ENCODE measurements at places on chromosomes 3 and 15.

GRCh38 chr3:59127071-59127470, 77.2 kb upstream of the CFAP20DC start:
- DNase-seq: no peak

DNA sequence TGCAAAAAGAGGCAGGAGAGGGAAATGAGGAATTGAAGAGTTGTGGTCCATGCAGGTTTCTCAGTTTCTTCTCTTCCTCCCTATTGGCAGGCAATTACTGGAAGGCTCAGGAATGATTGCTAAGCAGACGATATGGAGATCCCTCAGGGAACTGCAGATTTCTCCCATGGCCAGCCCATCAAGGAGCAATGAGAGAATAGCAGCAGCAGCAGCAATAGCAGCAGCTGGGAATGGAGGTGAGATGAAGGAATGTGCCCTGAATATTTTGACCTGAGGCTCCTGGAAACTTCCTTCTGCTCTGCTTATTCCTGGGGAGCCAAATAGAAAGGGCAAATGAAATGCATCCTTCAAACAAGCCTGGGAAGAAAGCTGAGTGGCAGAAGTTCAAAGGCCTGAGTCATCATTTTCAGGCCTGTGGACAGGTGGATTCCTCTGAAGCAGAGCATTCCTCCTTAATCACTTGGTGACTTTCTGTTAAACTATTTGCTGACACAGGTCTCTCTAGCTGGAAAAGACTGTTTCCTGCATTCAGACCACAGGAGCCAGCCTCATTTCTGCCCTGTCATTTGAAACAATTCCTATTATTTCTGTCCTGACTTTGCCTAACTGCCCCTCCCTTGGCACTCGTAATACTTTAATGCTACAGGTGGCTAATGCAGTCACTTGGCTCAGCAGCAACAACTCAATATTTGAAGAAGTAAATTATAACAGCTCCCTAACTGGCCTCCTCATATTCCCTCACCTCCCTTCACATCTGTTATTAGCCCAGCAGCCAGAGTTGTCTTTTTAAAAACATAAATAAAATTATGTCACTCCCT, 146.9 kb upstream of the GADL1 start:
- DNase-seq: no peak

- DNase-seq: no peak
Observed at GRCh38 chr3:119211803-119212202, 28.9 kb downstream of the B4GALT4 start.

DNA sequence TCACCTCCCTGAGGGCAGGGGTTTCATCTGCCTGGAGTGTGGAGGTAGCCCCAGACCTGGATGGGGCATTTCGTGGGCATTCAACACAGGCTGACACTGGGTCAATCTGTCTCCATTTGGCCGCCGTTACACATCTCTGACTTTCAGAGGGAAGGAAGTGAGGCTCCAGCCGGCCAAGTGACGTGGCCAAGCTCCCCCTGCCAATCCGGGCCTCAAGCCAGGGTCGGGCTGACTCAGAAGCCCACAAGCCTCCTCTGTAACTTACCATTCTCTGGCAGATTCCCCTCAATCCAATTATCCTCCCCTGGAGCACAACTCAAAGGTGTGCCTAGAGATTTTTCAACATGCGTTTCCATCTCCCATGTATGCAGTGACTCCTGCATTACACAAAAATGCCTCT, 227.6 kb downstream of the KLF13 start:
- DNase-seq: no peak

GRCh38 chr15:70060214-70060992, 37.3 kb downstream of the TLE3 start:
- DNase-seq: no peak

GRCh38 chr3:50296721-50297383, 2.4 kb downstream of the HYAL3 start:
- no peak for DNase-seq

- no peak for DNase-seq
Observed at GRCh38 chr15:96500508-96500907, 170.0 kb downstream of the NR2F2 start.

GRCh38 chr15:81783586-81783985, 262.2 kb downstream of the MEX3B start:
- DNase-seq: no peak

- DNase-seq: no peak
Observed at GRCh38 chr3:126340596-126340942, 16.6 kb downstream of the KLF15 start.

DNA sequence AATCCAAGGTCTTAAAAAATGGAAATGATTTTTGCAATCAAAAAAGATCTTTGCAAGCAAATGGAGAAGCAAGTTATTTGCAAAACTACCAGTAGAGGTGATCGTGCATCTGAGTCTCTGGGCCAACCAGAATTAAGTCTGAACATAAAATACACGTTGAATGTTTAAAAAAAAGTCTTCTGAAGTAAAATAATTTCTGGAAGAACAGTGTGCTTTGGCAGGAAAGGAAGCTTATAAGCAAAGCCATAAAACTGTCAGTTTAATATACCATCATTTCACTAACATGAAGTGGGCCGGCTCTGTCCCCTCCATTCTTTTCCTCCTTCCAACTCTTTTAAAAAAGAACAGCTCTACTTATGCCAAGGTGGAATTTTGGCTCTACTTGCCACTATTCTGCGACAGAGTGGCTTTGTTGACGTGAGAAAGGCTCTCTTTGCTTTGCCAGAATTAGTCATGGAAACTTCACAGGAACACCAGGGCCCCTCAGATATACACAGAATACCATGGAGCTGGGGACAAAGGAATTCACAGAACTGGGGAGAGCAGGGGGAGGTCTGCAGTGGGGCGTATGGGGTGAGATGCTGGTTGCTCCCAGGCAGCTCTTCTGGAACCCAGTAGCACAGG, 29.8 kb downstream of the FSTL1 start:
- no peak for DNase-seq

GRCh38 chr3:170358042-170359010, 811 bp downstream of the SKIL start:
- DNase-seq: peak; percentile 20

GRCh38 chr3:45730409-45731154, 41.4 kb downstream of the SACM1L start:
- DNase-seq: no peak

GRCh38 chr3:146574173-146574572, 29.8 kb upstream of the PLSCR1 start:
- no peak for DNase-seq

GRCh38 chr3:37988931-37989525, 1.6 kb upstream of the VILL start:
- no peak for DNase-seq

DNA sequence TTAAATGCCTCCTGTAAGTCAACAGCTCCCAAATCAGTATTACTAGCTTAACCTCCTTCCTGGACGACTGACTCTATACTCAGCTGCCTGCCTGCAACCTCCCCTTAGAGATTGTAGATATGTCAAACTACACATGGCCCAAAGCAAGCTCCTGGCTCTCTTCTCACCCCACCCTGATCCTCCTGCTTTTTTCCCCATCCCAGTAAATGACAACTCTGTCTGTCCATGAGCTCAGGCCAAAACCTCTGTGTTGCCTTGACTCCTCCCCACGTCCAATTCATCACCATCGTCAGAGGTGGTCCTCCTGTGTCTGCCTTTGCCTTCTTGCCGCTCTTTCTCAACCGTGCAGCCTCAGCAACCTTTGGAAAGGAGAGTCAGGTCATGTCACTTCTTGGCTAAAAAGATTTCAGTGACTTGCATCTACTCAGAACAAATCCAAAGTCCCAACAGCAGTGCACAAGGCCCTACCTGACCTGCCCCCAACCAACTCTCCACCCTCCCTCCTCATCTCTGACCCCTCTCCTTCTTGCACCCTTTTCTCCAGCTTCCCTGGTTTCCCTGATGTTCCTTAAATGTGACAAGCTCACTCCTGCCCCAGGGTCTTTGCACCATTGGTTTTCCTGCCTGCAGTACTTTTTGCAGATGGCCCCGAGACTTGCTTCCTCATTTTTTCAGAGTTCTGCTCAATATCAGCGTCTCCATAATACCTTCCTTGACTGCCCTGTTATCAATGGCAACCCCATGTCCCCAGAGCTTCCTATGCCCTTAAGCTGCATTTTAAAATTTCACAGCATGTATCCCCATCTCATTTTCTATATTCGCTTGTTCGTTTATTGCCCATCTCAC, 52.8 kb downstream of the LSM3 start:
- DNase-seq: no peak

DNA sequence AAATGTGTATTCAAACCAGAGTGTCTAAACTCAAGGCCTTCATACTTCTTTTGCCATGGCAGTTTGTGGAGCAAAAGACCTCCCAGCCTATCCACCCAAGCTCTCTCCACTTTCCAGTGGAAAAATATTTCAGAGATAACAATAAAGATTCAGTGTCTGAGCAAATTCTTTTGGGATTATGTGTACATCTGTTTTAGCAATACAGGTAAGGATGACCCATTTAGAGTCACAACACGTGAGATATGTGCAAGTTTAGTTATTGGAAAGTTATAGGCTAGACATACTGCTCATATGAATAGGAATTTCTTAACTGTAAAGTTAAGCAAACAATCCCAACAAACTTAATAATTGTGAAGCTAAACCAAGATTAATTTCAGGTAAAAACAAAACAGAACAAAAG, 174.5 kb upstream of the LRIG1 start:
- DNase-seq: no peak

GRCh38 chr3:158710601-158711000, 21.7 kb downstream of the RARRES1 start:
- DNase-seq: no peak

DNA sequence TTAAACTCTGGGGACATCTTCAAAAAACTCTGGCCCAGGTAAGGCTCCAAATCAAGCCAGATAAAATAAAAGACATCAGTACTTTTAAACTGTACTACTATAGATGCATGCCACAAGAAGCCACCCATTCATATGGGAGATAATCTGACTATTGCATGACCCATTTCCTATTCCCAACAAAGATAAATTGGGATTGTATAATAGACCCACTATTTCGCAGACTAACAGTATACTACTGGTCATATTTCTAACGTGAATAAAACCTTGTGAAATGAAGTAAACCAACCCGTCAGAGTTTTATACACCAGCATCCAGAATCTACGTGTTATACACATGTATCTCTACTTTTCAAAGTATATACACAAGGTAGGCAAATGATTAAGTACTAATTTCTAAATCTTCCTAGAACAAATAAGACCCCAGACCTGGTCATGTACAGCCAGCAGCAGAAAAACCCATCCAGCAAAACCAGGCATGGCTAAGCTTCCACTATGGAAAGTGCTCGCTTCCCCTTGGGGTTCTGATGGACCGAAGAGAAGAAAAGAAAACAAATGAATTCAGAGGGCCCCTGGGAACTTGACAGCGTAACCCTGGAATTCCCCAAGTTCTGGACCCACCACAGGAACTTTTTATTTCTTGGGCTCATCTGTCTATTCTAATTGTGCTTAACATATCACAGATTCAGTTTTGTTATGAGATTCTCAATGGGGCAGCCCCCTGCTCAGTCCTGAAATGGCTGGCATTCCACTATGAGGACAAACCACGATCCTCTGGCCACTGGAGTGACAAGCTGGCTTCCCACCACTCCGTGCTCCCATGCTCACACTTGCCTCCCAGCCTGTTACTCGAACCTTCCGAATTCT, 69.1 kb downstream of the MB21D2 start:
- no peak for DNase-seq

- DNase-seq: no peak
Observed at GRCh38 chr3:8491271-8492144, 10.1 kb upstream of the LMCD1 start.

DNA sequence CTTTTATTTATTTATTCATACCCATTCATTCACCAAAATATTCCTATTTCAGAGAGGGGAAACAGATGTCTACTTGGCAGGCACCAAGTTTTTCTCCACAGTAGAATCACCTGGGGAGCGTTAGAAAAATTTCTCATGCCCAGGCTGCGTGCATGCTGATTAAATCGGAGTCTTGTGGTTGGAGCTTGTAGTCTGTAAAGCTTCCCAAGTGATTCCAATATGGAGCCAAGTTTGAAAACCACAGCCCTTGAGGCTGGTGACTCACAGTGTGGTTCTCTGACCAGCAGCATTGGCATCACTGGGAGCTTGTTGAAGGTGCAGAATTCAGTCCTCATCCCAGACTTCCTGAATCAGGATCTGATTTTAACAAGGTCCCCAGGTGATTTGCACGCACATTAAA, 49.7 kb downstream of the PDHB start:
- DNase-seq: no peak

GRCh38 chr3:73110530-73110929, 49.1 kb downstream of the EBLN2 start:
- no peak for DNase-seq

DNA sequence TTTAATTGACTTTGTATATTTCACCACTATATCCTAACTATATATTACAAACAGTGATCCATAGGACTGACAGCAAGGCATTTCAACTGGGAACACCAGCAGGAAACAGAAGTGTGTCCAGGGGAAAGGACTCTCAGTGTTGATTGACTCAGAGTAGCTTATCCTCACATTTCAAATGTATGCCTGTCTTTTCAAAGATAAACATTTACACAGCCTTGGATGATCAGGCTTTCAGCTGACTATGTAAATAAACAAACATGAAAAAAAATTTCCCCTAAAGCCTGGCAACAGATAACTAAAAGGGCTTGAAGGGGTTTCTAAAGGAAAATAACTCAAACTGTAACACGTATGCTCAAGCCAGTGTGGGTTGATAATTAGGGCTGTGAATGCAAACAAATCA, 321.8 kb downstream of the TBC1D5 start:
- no peak for DNase-seq

DNA sequence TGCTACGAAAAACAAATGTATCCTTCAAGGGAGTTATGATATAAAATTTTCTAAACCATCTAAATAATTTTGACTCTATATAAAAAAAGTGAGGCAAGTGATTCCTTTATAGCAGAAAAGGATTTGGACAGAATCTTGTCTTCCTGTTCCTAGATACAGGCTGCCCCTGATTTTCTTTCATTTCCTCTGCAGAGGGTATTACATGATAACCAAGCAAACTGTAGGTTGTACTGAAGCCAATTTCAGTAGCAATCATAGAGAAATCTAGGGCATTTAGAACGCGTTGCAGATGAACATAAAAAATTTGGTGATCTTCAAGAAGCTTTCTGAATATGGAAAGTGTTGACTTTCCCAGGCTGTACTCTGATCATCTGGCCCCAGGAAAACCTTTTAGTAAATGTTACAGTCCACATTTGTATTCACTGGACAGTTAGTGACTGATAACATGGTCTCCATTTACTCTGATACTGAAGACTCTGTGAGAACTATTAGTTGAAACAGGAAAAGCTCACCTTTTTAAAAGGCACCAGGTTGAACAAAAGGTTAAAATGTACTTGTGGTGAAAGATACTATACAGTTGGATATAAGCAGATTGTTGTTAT, 9.1 kb upstream of the UTS2B start:
- no peak for DNase-seq

DNA sequence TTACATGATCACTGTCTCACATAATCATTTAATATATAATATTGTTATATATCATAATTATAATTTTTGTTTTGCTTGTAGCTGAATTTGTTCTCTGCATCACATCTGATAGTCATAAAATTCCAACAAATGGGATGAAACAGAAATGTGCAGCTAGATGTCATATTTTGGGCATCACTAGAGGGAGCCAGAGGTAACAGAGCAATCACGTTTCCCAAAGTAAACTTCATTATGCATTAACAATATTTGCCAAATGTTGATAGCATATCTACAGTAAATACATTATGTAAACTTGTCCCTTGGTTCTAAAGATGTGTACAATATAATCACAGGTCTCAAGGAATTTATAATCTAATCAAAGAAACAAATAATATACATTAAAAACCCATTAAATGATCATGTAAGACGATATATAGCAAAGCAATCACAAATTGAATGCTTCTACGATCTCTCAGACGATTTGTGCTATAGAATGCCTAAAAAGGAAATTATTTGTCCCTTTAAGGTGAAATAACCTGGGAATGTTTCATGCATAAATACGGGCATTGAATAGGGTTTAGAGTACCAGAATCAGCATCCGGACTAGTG, 234.2 kb upstream of the MCTP2 start:
- DNase-seq: peak; percentile 26

All from NCI-H1694 treated with DMSO at 0.1 percent for 48 hours (cell line).